ENCODE measurements at places on chromosomes 2 and 18.

DNA sequence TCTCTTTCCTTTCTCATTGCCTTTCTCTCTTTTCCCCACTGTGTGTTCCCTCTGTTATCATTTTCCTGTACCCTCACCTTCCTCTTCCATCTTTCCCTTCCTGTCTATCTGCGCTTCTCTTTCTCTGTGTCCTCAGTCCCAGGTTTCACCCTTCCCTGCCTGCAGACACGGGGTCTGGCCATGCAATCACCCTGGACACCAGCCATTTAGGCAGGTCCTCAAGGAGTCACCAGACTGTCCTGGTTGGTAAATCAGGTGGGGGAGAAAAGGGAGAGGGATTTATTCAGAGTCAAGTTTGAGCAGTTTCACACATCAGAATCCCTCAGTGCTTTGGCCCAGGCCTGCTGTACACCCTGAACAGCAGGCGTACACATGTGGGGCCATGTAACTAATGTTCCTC, 169.3 kb downstream of the ANKRD30B start:
- no peak for DNase-seq

DNA sequence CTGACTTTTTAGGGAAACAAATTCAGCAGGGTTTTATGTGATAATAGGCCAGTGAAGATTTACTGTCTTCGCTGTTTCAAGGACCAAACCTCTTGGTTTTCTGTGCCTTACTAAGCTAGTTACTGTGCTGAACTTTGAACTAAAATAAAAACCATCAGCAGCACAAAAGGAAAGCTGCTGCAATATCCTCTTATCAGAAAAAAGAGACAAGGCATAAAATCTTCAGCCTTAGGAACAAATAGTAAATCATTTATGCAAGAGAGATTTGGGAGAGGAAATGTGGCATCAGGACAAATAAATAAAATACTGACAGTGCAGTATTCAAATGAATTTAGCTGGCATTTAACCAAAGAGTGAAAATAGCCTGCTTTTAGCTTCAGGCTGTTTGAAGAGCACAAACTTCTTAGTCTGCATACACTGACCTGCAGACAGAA, 64.1 kb upstream of the EHBP1 start:
- no peak for DNase-seq

DNA sequence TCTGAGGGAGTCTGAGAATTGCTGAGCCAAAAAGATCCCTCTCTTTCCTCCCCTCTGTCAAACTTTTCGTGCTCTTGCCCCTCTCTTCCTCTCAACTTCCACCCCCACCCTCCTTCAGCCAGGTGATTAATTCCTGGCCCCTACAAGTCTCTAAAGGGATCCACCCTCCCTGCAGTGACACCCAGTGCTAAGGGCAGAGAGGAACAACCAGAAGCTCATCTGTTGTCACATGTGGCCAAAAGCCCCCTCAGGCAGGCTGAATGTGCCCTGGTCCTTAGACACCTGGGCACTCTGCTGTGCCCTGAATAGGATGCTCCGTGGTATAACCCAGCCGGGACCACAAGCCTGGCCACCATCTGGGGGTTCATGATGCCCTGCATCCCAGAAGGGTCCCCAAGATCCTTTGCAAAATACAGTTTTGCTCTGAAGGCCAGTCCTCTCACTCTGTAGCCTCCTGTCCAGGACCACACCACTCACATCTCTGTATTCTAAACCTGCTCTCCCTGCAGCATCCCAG, 234.4 kb downstream of the BCL11A start:
- no peak for DNase-seq

- no peak for DNase-seq
Measured at GRCh38 chr18:8140841-8141501, 468.3 kb upstream of the RAB12 start.

- DNase-seq: no peak
Measured at GRCh38 chr18:74400813-74401212, 56.3 kb downstream of the DIPK1C start.

DNA sequence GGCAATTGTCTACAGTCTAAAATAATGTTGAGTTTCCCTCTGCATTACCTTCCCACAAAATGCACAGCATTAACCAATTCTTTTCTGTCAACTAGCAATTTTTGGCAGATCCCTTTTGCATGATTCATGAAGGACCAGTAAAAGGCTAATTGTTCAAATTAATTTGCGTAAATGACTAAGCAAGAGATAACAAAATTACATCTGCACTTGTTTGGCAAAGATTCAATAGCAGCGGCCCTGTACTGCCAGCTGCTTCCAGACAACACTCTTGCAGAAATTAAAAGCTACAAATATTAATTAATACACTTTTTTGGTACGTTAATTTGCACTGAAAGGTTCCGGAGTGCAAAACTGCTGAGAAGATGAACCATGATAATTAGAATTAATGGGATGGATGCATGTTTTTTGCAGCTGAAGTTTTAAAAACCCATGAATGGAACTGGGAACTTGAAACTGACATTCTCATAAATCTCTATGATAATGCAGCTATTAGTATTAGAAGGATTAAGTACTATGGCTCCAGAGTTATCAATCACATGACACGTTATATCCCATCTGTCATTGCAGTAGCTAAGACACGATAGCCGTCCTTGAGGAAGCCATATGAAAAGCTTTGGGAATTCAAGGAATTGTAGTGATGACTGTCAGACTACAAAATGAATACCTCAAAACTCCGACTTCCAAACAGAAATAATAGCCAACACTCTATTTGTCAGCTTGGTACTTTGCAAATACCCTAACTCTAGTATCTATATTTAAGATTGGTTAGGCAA, 1268.3 kb upstream of the ACVR2A start:
- no peak for DNase-seq

DNA sequence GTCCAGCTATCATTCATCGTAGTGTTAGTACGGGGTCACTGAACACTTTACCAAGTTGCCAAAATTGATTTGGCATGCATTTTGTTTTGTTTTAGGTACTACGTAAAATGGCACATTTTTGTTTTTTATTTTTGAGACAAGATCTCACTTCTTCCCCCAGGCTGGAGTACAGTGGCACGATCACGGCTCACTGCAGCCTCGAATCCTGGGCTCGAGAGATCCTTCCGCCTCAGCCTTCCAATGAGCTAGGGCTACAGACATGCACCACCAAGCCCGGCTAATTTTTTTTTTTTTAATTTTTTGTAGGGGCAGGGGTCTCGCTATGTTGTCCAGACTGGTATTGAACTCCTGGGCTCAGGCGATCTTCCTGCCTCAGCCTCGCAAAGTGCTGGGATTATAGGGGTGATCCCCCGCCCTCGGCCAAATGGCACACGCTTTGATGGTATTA, 786 bp downstream of the TAF1B start:
- DNase-seq: no peak

DNA sequence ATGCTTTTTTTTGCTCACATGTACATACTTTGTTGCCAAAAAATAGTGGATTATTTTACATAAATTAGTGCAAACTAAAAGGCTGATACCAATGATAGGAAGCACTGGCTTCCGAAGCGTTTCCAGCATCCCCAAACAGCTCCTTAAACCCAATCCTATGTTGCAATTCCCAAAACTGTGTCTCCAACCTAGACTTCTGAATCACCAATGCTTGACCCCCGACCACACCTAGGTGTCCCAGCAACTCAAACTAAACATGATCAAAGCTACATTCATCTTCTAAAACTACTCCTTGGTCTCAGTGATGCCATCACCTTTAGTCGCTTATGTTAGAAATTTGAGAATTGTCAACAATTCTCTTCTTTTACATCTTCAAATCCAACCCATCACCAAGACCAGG, 13.4 kb downstream of the ATP8B1 start:
- DNase-seq: no peak

- no peak for DNase-seq
Measured at GRCh38 chr2:3727397-3728045, 24.1 kb downstream of the DCDC2C start.

- DNase-seq: no peak
Measured at GRCh38 chr2:227780981-227781615, 32.5 kb upstream of the CCL20 start.

DNA sequence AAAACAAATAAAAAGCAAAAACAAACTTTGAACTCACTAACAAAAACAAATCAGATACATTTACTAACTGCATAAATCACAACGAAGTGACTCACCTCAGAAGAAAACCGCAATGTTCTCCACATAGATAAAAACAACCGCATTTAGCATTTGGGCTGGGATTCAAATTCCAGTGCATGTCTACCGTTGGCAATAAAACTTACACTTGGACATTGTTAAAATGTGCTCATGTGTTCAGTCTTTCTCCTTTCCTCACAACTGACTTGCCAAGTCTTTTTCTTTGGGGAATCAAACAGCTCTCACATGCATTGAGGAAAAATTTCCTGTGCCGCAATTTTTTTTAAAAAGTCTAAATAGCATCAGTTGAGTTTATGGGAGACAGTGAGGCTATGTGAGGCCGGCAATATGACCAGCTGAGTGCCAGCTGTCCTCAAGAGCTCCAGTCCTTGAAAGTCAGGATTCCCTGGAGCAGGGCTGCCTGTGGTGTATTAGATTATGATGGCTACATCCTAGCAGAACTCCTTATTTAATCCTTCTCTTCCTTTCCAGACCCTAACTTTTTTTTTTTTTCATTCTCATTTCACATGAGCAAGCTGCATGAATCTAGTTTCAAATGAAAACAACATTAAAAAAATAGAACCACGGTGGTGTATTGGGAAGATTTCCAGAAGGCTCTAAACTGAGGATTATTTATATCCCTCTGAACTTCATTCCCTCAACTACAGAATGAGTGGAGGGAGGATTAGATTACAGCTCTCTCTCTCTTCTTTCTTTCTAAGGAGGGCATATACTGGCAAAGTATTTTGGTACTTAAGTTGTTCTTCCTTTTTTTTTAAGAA, 70.2 kb upstream of the MEIS1 start:
- no peak for DNase-seq

DNA sequence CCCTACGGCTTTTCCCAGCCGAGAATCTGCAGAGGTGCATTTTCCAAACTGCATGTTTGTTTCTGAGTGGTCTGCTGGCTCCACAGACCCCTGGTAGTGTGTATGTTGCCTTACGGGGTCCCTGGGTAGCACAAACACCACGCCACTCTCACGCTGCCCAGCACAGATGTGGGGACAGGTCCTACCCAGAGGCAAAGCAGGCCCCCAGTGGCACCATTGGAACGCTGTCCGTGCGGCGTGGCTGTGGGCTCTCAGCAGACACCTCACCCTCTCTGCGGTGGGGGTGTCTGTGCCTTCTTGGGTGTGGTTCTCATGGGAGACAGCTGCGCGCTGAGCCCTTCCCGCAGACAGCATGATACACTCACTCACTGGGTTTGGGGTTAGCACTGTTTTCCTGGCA, 137.4 kb downstream of the NFATC1 start:
- no peak for DNase-seq

- DNase-seq: no peak
Measured at GRCh38 chr2:121815216-121815615, 59.8 kb downstream of the TSN start.

DNA sequence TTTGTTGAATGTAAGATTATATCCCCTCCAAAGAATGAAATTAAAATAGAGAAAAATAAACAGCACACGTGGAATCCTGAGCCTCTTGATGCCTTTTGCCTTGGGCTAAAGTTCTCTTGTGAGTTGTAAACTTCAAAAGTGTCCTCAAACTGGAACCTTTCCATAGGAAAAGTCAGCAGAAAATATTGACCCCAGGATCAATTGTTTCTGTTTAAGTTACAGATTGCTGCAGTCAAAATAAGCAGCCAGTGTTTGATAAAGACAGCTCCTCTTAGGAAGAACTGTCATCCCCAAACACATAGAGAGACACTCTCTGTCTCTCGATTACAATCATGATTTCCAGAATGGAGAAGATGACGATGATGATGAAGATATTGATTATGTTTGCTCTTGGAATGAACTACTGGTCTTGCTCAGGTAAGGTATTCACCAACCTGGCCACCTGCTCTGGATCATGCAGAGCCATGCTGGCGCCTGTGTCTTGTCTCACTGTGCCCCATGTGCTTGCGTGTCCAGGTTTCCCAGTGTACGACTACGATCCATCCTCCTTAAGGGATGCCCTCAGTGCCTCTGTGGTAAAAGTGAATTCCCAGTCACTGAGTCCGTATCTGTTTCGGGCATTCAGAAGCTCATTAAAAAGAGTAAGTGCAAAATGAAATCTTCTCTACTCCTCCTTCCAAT, at the start of gene SPP2:
Gene SPP2, plus strand, starts transcription at position 248 of the 681 bp plus-strand sequence. Its CDS starts 85 bp downstream, at position 333.
- no peak for DNase-seq

- DNase-seq: no peak
Measured at GRCh38 chr2:182496596-182496995, 69.8 kb upstream of the PDE1A start.

GRCh38 chr2:233350708-233351107, 3.6 kb upstream of the DGKD start:
- no peak for DNase-seq

DNA sequence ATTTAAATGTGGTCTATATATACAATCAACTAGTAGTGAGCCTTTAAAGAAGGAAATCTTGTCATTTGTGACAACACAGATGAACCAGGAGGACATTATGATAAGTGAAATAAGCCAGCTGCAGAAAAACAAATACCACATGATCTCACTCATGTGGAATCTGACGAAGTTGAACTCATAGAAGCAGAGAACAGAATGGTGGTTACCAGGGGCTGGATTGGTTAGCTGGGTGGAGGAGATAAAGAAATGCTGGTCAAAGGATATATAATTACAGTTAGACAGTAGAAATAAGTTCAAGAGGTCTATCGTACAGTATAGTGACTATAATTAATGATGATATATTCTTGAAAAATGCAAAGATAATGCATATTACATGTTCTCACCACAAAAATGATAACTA, 267.9 kb downstream of the FBXO15 start:
- no peak for DNase-seq

- DNase-seq: no peak
Measured at GRCh38 chr2:165120740-165121467, 82.9 kb downstream of the SCN3A start.

DNA sequence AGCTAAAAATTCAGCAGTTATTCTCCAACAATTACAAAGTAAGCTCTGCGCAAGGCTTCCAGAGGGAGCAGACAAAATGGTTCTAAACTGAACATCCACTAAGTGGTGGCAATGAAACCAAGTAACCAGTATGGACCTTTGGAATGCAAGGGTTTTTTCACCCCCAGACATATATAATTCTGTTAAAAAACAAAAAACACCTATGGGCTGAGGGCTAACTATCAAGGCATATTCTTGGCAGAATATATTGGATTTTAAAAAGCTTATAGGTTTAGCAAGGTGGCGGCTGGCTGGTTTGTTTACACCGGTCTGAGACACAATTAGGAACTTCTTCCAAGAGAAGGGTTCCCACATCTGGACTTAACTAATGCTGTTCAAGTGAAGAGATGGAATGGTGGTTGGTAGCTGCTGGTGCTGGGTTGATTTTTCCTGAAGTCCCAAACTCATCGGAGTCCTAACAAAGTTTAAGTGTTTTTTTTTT, 2.8 kb downstream of the ZFP36L2 start:
- no peak for DNase-seq

Data from cortex of kidney (tissue), 1 donor.